Hepatocyte (in vitro differentiated cells): ENCODE measurements at places on chromosomes 16 and 17. TPM values are rescaled to one million over a fixed set of nuclear protein-coding genes. Genes with fewer than 3 reads are reported as not detected.

KRT9 gene
- not detected in 2 replicates for polyA plus RNA-seq

KRTAP4-9 gene
- not detected in 2 replicates for polyA plus RNA-seq

RPL13 gene
- polyA plus RNA-seq = 1,312 and 1,458 TPM in 2 replicates

NACA2 gene
- polyA plus RNA-seq = not detected in 2 replicates

MAF gene
- 30.5 and 31.6 TPM in 2 replicates for polyA plus RNA-seq

TP53TG3 gene
- polyA plus RNA-seq = not detected in 2 replicates

SLC9A5 gene
- 1.5 and 2.7 TPM in 2 replicates for polyA plus RNA-seq

TEX19 gene
- not detected in 2 replicates for polyA plus RNA-seq

RNF135 gene
- polyA plus RNA-seq = 10.1 and 16.7 TPM in 2 replicates

G6PC1 gene
- 8.2 and 24.2 TPM in 2 replicates for polyA plus RNA-seq

PMFBP1 gene
- polyA plus RNA-seq = 2.9 and 3.4 TPM in 2 replicates

KRTAP1-4 gene
- not detected in 2 replicates for polyA plus RNA-seq

HOXB3 gene
- polyA plus RNA-seq = 1.8 and 4.0 TPM in 2 replicates

HOXB7 gene
- polyA plus RNA-seq = 13.7 and 15.9 TPM in 2 replicates

COPRS gene
- polyA plus RNA-seq = 68.2 and 74.7 TPM in 2 replicates

RNF167 gene
- 66.5 and 75.3 TPM in 2 replicates for polyA plus RNA-seq

YBX2 gene
- polyA plus RNA-seq = 1.3 and 3.0 TPM in 2 replicates

PRSS22 gene
- polyA plus RNA-seq = 66.3 and 100 TPM in 2 replicates

SPATA2L gene
- 23.6 and 25.0 TPM in 2 replicates for polyA plus RNA-seq

CES5A gene
- not detected in 2 replicates for polyA plus RNA-seq

SPN gene
- 0.05 and 0.57 TPM in 2 replicates for polyA plus RNA-seq

OTOA gene
- polyA plus RNA-seq = not detected in 2 replicates

CD300LB gene
- polyA plus RNA-seq = not detected in 2 replicates

ODF4 gene
- not detected in 2 replicates for polyA plus RNA-seq

NPIPB8 gene
- 0.47 TPM in 1 of 2 replicates, not detected in the other for polyA plus RNA-seq

RUNDC3A gene
- polyA plus RNA-seq = 0.40 and 2.3 TPM in 2 replicates

CA5A gene
- polyA plus RNA-seq = 0.91 and 1.0 TPM in 2 replicates

HSD17B1 gene
- polyA plus RNA-seq = 4.8 and 6.6 TPM in 2 replicates

NRN1L gene
- polyA plus RNA-seq = 1.6 TPM in 1 of 2 replicates, not detected in the other

KRTAP4-4 gene
- polyA plus RNA-seq = not detected in 2 replicates

ATP2C2 gene
- polyA plus RNA-seq = 6.8 and 7.2 TPM in 2 replicates

TMEM100 gene
- polyA plus RNA-seq = 5.8 and 9.3 TPM in 2 replicates

CMTM1 gene
- 1.8 and 2.9 TPM in 2 replicates for polyA plus RNA-seq

DNAI2 gene
- not detected in 2 replicates for polyA plus RNA-seq

ATF7IP2 gene
- polyA plus RNA-seq = 49.1 and 58.3 TPM in 2 replicates

SCPEP1 gene
- 86.7 and 90.5 TPM in 2 replicates for polyA plus RNA-seq

HP gene
- polyA plus RNA-seq = 495 and 719 TPM in 2 replicates

SLX1B gene
- 0.91 and 14.2 TPM in 2 replicates for polyA plus RNA-seq

KRT12 gene
- polyA plus RNA-seq = not detected in 2 replicates

EVI2B gene
- 0.34 TPM in 1 of 2 replicates, not detected in the other for polyA plus RNA-seq

CISD3 gene
- polyA plus RNA-seq = 37.0 and 41.6 TPM in 2 replicates

GRIN2C gene
- 0.13 and 0.27 TPM in 2 replicates for polyA plus RNA-seq
